Bronchial smooth muscle cell (primary cell): ENCODE measurements at places on chromosomes 2 and 18. TPM values are rescaled to one million over a fixed set of nuclear protein-coding genes. Genes with fewer than 3 reads are reported as not detected.

The PTRHD1 gene
- 33.8 and 34.8 TPM in 2 replicates for total RNA-seq

The ACSL3 gene
- 63.5 and 106 TPM in 2 replicates for total RNA-seq

The FMNL2 gene
- total RNA-seq = 18.8 and 31.8 TPM in 2 replicates

The PDCD1 gene
- total RNA-seq = not detected in 2 replicates

The RALB gene
- total RNA-seq = 65.7 and 70.5 TPM in 2 replicates

The MROH2A gene
- under 0.01 TPM in 1 of 2 replicates, not detected in the other for total RNA-seq

The UPP2 gene
- 0.09 TPM in 1 of 2 replicates, not detected in the other for total RNA-seq

The ZNF407 gene
- 13.2 and 16.1 TPM in 2 replicates for total RNA-seq

The POTEI gene
- under 0.01 TPM in 1 of 2 replicates, not detected in the other for total RNA-seq

The LYG1 gene
- 0.16 and 0.34 TPM in 2 replicates for total RNA-seq

The FAM237A gene
- total RNA-seq = not detected in 2 replicates

The SPC25 gene
- 1.1 and 1.4 TPM in 2 replicates for total RNA-seq

The TRIM54 gene
- 0.09 TPM in 1 of 2 replicates, not detected in the other for total RNA-seq

The SLC25A52 gene
- total RNA-seq = not detected in 2 replicates

The MSTN gene
- 0.09 and 0.16 TPM in 2 replicates for total RNA-seq

The ZCCHC2 gene
- total RNA-seq = 2.4 and 4.7 TPM in 2 replicates

The LYPD6B gene
- total RNA-seq = 0.32 TPM in 1 of 2 replicates, not detected in the other

The LYPD6 gene
- under 0.01 TPM in 1 of 2 replicates, not detected in the other for total RNA-seq

The XIRP2 gene
- total RNA-seq = under 0.01 TPM in 1 of 2 replicates, not detected in the other

The CLEC4F gene
- not detected in 2 replicates for total RNA-seq

The SELENOI gene
- 7.3 and 11.0 TPM in 2 replicates for total RNA-seq

The LIPG gene
- 0.17 and 0.63 TPM in 2 replicates for total RNA-seq

The DNAJC5G gene
- total RNA-seq = not detected in 2 replicates

The CTAGE1 gene
- not detected in 2 replicates for total RNA-seq

The SIX3 gene
- not detected in 2 replicates for total RNA-seq

The UGT1A10 gene
- total RNA-seq = not detected in 2 replicates

The RRM2 gene
- total RNA-seq = 1.9 and 3.2 TPM in 2 replicates

The ICA1L gene
- total RNA-seq = 2.2 and 2.6 TPM in 2 replicates

The EHD3 gene
- total RNA-seq = 12.8 and 16.9 TPM in 2 replicates

The MALL gene
- total RNA-seq = 13.4 and 45.7 TPM in 2 replicates

The OSR1 gene
- 9.7 and 27.0 TPM in 2 replicates for total RNA-seq

The ALLC gene
- total RNA-seq = not detected in 2 replicates

The REG3G gene
- not detected in 2 replicates for total RNA-seq

The AQP12B gene
- not detected in 2 replicates for total RNA-seq

The CCL20 gene
- not detected in 2 replicates for total RNA-seq

The TNFAIP6 gene
- 37.2 and 86.0 TPM in 2 replicates for total RNA-seq

The SLC9A4 gene
- total RNA-seq = not detected in 2 replicates

The GCG gene
- total RNA-seq = not detected in 2 replicates
